ENCODE measurements at places on chromosomes 16 and 17.
A peak's percentile ranks its signal among the peaks of the same experiment; 100 is the strongest.

GRCh38 chr17:72025113-72025512, 95.7 kb upstream of the SOX9 start:
- no peak for DNase-seq

DNA sequence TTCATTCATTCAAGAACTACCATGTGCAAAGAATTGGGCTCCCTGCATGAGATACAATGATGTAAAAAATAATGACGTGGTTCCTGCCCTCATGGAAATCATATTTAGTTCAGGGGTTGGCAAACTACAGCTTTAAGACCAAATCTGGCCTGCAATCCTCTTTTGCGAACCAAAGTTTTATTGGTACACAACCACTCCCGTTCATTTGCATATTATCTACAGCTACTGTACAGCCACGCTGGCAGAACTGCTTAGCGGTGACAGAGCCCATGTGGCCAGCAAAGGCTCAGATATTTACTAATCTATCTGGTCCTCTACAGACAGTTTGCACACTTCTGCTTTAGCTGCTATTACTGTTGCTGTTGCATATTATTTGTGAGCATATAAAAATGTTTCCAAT, 167.7 kb downstream of the XYLT1 start:
- DNase-seq, result no peak

DNA sequence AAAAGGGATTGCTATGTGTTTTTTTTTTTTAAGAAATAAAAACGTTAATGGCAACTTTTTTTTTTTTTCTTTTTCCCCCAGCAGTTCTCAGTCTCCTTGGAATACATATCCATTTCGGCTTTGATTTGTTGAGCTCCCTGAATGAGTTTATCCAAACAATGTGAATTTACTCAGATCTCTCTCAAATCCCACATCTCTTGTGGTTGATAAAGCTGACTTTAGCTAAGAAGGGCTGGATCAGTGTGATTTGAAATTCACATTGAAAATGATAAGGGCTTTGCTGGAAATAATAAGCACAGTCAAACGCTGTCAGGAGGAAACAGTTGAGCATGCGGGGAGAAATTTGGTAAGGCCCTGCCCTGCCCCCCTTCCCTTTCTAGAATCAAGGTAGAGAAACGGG, 74.1 kb upstream of the IRX3 start:
- DNase-seq, result no peak

DNA sequence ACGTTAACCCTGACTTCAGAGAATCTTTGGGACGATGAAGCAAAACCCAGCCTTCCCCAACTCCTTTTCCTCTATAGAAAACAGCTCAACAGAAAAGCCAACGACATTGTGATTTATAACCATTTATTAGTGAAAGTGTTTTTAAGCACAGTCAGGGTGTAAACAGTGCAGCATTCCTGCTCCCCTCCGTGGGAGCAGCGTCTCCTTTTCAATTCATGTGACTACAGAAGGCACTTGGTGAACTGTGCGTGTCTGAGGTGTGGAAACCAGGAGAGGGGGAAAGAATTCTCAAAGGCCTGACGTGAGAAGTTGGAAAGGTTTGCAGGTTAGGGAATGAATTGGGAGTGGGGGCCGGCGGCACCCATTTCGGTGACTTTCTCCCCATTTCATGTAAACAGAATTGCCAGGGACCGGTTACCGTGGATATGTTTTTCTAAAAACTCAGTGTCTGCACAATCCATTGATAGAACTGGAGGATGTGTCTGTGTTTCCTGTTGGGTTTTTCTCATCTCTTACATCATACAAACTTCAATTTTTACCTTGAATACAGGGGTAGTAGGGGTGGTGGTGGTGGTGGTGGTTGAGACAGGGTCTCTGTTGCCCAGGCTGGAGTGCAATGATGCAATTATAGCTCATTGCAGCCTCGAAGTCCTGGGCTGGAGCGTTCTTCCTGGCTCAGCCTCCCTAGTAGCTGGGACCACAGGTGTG, 53.1 kb downstream of the NDE1 start:
- DNase-seq, result no peak

DNA sequence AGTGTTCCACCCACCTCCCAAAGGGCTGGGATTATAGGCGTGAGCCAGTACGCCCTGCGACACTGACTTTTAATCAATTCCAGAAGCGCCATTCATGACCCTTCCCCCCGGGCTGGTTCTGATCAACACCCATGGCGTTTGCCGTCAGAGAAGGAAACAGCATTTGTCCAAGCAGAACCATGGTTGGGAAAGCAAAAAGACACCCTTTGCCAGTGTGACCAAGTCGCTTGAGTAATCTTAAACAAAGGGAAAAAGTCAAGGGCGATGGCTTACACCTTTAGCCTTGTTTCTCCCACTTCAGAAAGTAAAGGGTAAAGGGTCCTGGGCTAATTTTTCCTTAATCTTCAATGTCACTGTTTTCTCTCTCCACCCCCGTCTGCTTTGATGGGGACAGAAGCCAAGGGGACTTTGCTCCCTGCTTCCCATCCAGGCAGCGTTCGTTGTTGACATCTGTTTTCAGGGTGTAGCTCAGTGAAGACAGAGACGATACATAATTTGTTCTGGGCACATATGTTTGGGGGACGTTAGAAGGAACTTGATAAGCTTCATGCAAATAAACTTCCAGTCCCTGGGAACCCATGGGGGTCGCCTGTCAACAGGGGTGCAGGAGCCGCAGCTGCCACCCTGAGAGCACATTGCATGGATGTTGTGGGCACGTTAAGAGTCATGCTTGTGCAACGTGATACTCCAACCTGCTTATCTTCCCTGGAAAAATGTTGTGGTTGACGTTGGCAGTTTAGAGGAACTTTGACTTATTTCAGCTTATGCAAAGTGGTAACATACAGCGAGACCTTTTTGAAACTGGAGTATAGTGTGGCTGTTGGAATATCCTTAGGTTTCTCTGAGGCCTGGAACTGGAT, 50.6 kb upstream of the TANGO6 start:
- DNase-seq, result no peak

GRCh38 chr17:57927048-57927723, 28.0 kb downstream of the CUEDC1 start:
- DNase-seq, result no peak

GRCh38 chr16:2904100-2904921, 7.4 kb upstream of the FLYWCH1 start:
- peak; percentile 92 for DNase-seq

GRCh38 chr16:89623511-89624261, 10.2 kb downstream of the DPEP1 start:
- no peak for DNase-seq

DNA sequence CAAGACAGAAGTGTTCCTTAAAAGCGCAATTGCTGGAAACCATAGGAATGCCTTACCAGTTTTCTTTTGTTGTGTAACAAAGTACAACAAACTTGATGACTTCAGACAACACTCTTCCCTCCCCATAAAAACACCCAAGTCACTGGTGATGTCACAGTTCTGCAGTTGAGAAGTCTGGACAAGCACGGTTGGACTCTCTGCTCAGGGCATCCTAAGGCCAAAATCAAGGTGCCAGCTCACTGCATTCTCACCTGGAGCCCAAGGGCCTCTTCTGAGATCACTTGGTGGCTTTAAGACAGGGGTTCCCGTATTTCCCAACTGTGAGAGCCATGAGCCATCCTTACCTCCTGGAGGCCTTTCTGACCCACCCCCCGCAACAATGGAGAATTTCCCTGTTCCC, 45.6 kb upstream of the MEAK7 start:
- no peak for DNase-seq

- DNase-seq, result no peak
These were observed 14.7 kb downstream of the RPH3AL start for GRCh38 chr17:337866-338265.

DNA sequence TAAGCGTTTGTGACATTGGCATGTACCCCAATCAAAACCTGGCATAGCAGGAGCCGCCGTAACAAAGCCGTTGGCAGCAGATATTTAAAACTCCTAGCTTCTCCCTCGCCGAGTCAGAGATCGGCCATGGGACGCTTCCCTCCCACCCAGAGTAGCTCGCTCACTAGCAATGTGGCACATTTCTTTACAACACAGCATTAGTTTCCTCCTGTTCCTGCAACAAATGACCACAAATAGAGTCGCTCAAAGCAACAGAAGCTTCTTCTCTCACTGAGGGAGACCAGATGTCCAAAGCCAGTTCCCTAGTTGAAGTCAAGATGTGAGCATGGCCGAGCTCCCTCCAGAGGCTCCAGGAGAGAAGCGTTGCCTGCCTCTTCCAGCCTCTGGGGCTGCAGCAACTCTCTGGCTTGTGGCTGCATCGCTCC, 106.7 kb downstream of the RBFOX3 start:
- DNase-seq, result no peak

- DNase-seq, result no peak
These were observed 118.2 kb upstream of the SMURF2 start for GRCh38 chr17:64780096-64781013.

GRCh38 chr16:66538910-66539309, 11.0 kb downstream of the TK2 start:
- no peak for DNase-seq

DNA sequence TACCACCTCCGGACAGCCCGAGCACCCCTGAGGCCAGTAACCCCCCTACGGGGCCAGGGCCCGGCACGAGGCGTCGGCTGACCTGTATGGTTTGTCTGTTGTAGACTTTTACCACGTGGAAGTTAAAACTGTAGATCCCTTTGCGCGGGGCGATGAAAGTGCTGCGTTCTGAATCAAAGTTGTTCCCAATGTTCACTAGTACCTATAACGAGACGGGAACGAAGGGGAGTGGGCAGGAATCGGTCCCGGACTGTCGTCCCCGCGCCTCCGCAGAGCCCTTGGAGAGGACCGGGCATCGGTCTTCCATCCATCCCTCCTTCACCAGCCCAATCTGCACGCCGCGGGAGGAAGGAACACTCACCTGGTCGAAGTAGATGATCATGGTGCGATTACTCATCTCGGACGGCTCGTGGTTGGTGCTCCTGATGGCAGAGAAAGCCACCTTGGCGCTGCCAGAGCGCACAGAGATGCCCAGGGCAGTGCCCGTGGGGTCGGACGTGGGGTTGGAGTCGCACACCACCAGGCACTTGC, 732 bp downstream of the CBLN1 start:
- DNase-seq, result no peak

DNA sequence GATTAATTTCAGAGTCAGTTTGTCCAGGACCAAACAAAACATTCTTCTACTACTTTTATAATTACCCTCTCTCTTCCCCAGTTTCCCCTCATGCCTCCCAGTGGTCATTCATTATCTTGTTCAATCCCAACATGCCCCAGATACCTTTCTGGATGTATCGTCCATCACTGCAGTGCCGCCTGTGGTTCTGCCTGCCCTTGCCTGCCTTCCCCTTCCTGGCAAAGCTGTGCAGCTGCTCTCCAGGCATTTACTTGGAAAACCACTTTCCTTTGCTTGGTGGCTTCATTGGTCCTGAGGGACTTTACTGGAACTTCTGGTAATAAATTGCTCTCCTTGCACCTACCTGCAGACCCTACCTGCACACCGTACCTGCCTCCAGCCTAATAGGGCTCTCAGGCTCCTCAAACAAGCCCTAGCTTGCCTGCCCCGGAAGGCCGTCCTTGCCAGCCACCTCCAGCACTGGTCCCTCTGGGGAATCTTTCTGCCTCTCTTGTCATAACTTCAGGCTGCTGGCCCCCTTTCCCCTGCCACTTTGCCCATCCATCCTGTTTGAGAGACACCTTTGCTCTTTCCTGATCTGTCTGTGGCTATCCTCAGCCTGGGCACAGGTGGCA, 19.5 kb upstream of the MSI2 start:
- DNase-seq, result no peak

DNA sequence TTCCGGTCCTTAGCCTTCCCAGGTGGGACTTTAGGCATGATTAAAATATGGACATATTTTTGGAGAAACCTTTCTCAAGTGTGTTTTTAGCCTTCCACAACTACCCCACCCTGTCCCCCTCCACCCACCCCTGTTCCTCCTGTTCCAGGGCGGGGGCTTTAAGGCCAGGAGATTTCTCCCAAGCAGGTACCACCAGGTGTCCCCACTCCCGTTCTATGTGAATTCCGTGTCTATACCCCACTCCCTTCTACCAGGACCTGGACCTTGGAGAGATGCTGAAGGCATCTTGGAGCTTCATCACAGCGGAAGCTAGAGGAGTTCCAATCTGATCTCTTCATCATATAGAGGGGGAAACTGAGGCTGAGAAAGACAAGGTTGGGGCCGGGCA, 9.7 kb downstream of the CA4 start:
- no peak for DNase-seq

DNA sequence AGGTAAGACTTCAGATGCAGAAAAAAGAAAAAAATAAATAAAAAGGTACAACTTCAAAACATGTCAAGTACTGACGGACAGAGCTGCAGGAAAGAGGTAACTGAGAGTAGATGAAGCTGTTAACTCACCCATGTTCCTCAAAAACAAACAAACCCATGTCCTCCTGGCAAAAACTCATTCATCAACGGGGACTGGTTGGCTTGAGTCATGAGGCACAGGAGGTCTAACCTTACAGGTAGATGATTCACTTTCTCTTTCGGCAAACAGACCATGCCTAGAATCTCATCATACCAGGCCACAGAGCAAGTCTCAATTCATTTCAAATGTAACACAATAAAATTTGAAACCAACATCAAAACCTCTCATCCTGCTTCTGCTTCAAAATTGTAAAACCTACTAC, 12.3 kb upstream of the FASN start:
- DNase-seq, result no peak

- DNase-seq, result peak; percentile 81
These were observed 89.5 kb downstream of the CLEC16A start for GRCh38 chr16:11033629-11034420.

- no peak for DNase-seq
These were observed 63.7 kb upstream of the BCO1 start for GRCh38 chr16:81174644-81175324.

- no peak for DNase-seq
These were observed 29.0 kb upstream of the IRF8 start for GRCh38 chr16:85869785-85870558.

DNA sequence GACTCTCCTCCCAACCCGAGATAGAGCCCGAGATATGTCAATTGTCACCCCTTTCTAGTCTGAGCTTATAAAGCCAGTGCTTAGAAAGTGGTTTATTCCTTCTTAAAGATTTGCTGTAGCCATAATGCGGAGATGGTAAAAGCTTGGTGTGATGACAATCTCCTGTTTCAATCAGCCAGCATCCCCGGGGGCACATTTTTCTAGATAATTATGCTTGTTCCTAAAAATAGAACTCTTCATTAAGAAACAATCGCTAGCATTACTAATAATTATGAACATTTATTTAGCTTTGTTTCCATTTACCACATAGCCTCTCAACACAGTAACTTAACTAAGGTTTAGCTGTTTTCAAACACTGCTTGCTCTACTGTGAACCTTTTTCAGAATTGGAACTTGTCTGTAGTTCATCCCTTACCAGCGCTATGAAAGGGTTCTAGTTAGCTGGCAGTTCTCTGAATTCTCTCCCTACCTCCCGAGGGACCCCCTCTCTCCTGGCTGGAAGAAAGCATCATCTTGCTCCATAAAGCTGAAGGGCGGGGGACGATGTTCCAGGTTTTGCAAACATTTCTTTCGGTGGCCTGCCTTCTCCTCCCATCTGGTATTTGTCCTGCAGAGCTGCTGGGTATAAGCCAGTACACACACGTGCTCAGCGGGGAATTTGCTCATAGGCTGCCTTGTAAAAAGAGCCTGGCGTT, 922 bp upstream of the MRPL58 start:
- peak; percentile 76 for DNase-seq

GRCh38 chr16:52906281-52906680, 146.4 kb downstream of the CHD9NB start:
- DNase-seq, result no peak

- peak; percentile 33 for DNase-seq
These were observed 144.1 kb downstream of the PITPNC1 start for GRCh38 chr17:67520916-67521774.

GRCh38 chr17:15106540-15106939, 158.6 kb downstream of the PMP22 start:
- no peak for DNase-seq

Data from muscle of arm (tissue), 14 donors.